ENCODE measurements at places on chromosomes 7 and 10. TPM values are rescaled to one million over a fixed set of nuclear protein-coding genes. Genes with fewer than 3 reads are reported as not detected.

CPA4 gene
- not detected for total RNA-seq

ADAMTS14 gene
- 2.1 TPM for total RNA-seq

IRF5 gene
- total RNA-seq = 0.71 TPM

BMPER gene
- 1.9 TPM for total RNA-seq

CUBN gene
- 0.46 TPM for total RNA-seq

PLPP4 gene
- not detected for total RNA-seq

TMEM213 gene
- 0.11 TPM for total RNA-seq

TRIM74 gene
- 0.15 TPM for total RNA-seq
